Activated CD8-positive, alpha-beta memory T cell treated with anti-CD3 and anti-CD28 coated beads for 1 hour (primary cell): ENCODE measurements at places on chromosomes 1 and 21.

DNA sequence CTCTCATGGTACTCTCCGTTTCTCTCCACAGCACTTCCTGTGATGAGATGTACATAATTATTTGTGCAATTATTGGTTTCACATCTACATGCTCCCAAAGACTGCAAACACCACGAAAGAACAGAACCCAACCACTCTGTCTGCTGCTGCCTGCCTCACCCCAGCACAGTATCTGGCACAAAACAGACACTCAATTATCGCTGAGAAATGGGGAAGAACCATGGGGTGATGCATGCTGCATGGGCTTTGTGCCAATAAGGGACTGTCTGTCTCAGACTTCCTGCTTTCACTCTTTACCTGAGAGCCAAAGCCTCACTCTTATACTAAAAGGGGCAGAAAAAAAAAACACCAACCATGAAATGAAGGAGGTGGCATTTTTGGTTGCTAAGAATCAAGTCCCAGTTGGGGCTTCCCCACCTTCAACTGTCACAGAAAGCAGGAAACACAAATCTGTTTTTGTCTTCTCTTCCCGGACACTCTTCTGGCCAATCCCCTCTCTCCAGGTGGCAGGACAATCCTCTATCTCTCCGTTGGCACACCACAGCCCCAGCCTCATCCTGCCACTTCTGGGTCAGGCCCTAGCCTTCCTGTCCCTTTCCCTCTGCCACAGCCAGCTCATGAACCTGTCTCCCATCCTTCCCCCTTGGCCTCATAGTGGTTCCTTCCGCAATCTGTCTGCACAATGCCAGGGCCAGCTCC is 82.0 kb downstream of the TGFBR3 start:
- peak; percentile 61 for DNase-seq

DNA sequence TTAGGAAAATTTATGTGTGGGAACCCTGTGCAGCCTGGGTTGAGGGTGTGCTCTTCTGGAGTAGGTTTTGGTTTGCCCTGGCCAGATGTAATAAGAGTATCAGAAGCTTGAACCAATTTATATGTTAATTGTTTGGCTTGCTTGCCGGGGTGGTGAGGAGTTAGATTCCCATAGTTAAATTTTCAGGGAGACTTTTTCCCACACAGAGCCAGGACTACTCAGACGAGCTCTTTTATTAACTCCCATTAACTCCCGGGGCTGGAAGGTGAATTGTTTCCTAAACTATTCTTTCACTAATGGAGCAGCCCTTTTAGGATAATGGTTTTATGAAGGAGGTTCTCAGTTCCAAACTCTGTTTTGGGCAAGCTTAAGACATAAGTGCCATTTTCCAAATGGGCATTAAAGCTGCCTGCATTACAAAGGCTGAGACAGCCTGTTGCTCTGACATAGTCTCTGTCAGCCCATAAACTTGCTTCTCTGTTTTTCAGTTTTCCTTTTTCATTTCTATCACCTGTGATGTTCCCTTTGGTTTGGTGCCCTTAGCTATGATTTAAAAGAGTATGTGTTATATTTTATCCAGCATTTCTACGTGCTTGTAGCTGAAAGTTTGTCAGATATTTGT is 18.0 kb upstream of the RAB3GAP2 start:
- no peak for DNase-seq

- DNase-seq: no peak
These were observed 1.1 kb upstream of the RCAN3 start for GRCh38 chr1:24501371-24502064.

DNA sequence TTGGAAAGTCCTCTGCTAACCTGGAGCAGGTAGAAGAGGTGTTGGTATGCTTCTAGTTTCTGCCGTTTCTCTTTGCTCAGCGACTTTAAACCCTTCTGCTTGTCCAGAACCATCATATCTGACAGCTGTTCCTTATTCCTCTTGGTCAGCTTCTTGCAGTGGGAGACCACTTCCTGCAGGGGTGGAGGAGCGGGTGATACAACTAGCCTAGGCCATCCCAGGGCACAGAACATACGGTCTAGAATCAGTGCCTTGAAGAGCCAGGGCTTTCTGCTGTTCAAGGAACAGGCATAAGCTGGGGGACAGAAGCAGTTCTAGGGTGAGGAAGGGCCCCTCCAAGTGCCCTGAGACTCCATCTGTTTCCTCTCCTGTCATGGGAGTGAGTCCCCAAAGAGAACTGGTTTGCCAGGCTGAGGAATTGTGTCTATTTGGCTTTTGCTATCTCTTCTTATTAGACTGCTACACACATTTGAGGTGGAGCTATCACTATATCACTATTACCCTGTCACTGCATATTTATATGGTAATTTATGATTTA is 32.5 kb downstream of the IQGAP3 start:
- no peak for DNase-seq

- DNase-seq: no peak
These were observed 20.2 kb downstream of the CAPZB start for GRCh38 chr1:19465123-19465522.

DNA sequence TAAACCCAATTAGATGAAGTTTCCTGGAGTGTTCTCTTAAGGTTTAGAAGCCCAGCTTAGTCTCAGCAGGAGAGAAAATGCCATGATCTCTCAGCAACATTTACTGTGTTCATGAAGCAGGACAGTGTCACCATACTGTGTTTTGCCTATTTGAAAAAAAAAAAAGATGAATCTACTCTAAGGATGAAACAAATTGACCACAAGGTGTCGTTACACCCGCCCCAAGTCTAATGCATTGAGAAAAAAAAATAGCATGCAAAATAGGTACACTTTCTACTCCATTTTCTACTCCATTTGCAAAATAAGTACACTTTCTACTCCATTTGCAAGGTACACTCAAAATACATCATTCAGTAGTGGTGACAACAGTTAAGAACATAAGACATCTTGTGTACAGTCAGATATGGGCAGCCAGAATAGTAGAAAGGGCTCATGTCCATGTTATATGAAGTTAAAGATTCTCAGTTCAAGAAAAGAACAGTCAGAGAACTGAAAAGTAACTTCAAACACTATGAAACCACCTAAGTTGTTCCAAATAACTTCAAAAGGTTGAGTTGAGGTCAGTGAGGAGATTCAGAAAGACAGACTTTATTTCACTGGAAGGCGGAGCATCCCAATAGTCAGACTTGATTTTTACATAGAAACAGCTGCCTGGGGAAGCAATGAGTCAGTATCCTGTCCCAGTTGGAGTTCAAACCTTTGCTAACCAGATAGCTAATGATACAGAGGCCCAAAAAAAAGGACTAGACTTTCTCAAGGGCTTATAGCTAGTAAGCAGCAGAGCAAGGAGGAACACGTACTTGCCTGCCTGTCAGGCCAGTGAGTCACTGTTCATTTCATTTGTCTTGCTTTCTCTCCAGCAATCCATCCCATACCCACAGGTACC is 13.3 kb downstream of the PLPPR5 start:
- DNase-seq: no peak

GRCh38 chr1:167681451-167682098 is 40.2 kb upstream of the MPZL1 start:
- DNase-seq: no peak

- DNase-seq: no peak
These were observed 27.7 kb upstream of the PTGFRN start for GRCh38 chr1:116881879-116882520.

- no peak for DNase-seq
These were observed 1.4 kb upstream of the MAD2L2 start for GRCh38 chr1:11682287-11682771.

- no peak for DNase-seq
These were observed 5.8 kb downstream of the ATP1A2 start for GRCh38 chr1:160121388-160121787.

GRCh38 chr1:151314137-151314875 is 12.9 kb downstream of the PI4KB start:
- DNase-seq: no peak

GRCh38 chr1:89624314-89624713 is 8.6 kb upstream of the LRRC8C start:
- DNase-seq: no peak

GRCh38 chr1:153441238-153441755 is 19.2 kb downstream of the S100A7 start:
- DNase-seq: no peak
